ENCODE measurements at places on chromosomes 2 and 18. TPM values are rescaled to one million over a fixed set of nuclear protein-coding genes. Genes with fewer than 3 reads are reported as not detected.
A peak's percentile ranks its signal among the peaks of the same experiment; 100 is the strongest.

- DNase-seq, result peak; percentile 96
Measured at GRCh38 chr2:223010641-223011040, 41.3 kb upstream of the KCNE4 start.

GREB1 gene
- total RNA-seq, result not detected

HNMT gene
- total RNA-seq, result 14.2 TPM

DNA sequence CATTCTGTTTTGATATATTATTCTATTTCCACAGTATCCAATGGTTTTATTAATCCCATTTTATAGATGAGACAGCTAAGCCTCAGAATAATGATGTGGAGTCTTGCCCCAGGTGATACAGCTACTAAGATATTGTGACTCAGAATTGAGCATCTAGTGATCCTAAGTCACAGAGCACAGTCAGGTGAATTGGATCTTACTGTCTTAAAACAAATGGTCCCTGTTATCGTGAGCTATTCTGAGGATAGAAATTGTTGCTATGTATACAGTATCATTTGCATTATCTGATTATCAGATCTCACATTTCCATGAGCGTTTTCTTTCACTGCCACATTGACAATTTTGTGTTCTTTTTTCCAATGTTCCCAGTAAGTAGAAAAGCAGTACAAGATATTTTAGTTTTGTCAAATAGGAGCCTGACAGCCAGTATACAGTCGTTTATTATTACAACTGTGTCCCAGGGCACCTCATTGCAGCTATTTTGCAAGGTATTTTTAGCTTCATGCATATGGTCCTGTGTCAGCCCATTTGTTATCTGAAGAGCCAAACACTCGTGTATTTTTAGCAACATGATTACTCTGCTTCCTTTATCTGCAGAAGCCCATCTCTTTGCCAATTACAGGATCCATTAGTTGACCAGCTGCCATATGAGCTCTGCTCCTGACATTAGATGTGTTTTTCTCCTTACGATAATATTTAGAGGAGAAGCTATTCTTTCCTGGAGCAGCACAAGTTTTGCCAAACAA is 25.1 kb upstream of the SGPP2 start:
- DNase-seq, result no peak

DNA sequence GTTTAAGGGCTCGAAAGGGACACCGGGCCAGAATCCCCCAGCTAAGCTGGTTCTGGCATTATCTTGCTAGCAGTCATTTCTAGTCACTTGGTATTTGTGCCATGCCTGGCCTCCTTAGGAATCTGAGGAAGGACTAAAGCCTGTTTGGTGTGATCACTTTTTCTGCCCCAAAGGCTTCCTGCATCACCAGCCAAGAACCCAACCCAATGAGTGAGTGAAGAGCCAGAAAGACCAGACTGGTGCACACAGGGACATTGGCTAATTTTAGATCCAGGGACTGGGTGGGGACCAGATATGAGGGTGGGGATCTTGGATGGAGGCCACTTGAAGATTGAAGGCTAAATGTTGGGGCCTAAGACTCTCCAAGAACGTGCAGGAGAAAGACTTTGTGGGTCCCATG is 411.9 kb upstream of the TNP1 start:
- no peak for DNase-seq

- DNase-seq, result no peak
Measured at GRCh38 chr2:240412211-240412861, 23.1 kb upstream of the GPC1 start.

GRCh38 chr2:241271706-241272302 is 43.7 kb downstream of the HDLBP start:
- DNase-seq, result peak; percentile 79

- peak; percentile 65 for DNase-seq
Measured at GRCh38 chr2:234500394-234501006, 3.6 kb upstream of the ARL4C start.

- no peak for DNase-seq
Measured at GRCh38 chr2:54867457-54867856, 144.0 kb downstream of the EML6 start.

DNA sequence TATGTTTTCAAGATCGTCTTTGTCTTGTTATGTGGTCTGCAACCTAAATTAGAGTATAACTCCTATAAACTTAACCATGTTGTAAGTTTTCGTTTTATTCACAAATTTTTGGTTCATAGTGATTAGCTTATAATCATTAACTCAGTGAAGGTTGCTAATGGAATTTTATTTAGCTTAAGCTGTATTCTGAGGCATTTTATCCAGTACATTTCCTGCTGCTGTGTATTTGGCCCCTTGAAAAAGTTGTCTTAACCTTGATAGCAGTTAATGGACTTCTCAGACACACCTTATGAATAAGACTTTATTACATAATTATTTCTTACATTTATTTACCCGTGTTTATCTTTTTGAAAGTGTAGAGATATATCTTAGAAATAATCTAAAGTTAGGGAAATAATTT is 20.5 kb downstream of the VAPA start:
- no peak for DNase-seq

GRCh38 chr2:74861531-74861930 is 27.6 kb downstream of the HK2 start:
- DNase-seq, result no peak

Data from IMR-90 (cell line).